ENCODE measurements at places on chromosomes 3 and 15.
A peak's percentile ranks its signal among the peaks of the same experiment; 100 is the strongest.

GRCh38 chr3:95387242-95388021 lies 1324.6 kb downstream of the NSUN3 start:
- DNase-seq: no peak

DNA sequence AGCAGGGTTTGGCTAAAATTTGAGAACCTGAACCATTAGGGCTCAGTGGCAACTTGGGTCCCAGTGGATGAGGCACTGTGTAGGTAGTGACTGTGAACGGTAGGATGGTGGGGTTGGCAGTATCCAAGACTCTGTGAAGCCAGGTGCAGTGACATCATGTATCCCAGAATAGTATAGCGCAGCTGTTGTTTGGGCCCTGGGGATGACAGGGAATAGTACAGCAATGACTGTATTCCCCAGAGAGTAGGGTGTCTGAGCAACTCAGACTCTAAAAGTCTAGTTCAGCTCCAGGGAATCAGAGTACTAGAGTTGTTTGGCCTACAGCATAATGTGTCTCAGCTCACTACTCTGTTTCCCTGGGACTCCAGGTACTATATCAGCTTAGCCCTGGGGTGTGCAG lies 20.7 kb upstream of the PPP2R3A start:
- DNase-seq: no peak

GRCh38 chr15:98805434-98806274 lies 157.3 kb downstream of the IGF1R start:
- no peak for DNase-seq

DNA sequence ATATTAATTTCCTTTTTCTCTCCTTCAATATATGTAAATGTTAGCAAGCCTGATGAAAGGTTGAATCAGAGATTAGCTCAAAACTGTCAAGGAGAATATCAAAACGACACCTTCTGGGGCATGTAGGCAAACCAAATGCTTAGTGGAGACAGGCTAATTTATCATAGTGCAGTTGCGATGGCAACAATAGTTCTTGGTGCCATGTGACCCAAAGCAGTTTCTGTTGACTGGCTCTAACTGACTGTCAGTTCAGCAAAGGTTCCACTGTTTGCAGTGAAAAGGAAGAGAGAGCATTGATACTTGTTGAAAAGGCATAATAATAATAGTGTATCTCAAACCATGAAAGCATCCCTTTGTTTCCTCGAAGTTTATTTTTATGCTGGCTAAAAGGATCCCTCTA lies 513.9 kb downstream of the NLGN1 start:
- DNase-seq: no peak

- no peak for DNase-seq
These were observed 214.8 kb upstream of the ST8SIA2 start for GRCh38 chr15:92178911-92179310.

- no peak for DNase-seq
These were observed 12.8 kb upstream of the FAM98B start for GRCh38 chr15:38441130-38441519.

DNA sequence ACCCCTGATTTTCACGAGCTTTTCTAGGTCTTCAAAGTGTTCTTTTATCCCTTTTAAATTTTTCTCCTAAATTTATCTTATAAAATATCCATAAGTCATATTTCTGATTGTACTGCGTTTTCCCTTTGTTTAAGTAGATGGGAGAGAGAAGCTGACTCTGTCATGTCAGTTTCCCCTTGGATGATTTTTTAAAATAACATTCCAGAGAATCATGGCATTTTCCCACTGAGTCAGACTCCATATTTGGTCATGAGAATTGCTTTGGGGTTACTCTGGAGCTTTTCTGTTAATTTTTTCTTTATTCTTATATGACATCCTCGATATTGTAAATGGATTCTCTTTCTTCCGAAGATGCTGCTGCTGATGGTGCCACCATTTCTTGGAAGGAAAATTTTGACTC lies 28.6 kb upstream of the UMPS start:
- no peak for DNase-seq

- no peak for DNase-seq
These were observed 17.9 kb downstream of the IL12A start for GRCh38 chr3:160006282-160007163.

- DNase-seq: no peak
These were observed 149.4 kb downstream of the CFAP20DC start for GRCh38 chr3:58900386-58900785.

- DNase-seq: no peak
These were observed 111.1 kb downstream of the FBXL22 start for GRCh38 chr15:63708126-63708772.

GRCh38 chr3:141412087-141412935 lies 44.0 kb downstream of the ZBTB38 start:
- no peak for DNase-seq

GRCh38 chr3:4290272-4290893 lies 12.8 kb upstream of the SETMAR start:
- no peak for DNase-seq

GRCh38 chr3:186882881-186883685 lies 40.6 kb downstream of the ADIPOQ start:
- DNase-seq: peak; percentile 17

GRCh38 chr3:100928638-100929428 lies 64.4 kb downstream of the ABI3BP start:
- DNase-seq: no peak

DNA sequence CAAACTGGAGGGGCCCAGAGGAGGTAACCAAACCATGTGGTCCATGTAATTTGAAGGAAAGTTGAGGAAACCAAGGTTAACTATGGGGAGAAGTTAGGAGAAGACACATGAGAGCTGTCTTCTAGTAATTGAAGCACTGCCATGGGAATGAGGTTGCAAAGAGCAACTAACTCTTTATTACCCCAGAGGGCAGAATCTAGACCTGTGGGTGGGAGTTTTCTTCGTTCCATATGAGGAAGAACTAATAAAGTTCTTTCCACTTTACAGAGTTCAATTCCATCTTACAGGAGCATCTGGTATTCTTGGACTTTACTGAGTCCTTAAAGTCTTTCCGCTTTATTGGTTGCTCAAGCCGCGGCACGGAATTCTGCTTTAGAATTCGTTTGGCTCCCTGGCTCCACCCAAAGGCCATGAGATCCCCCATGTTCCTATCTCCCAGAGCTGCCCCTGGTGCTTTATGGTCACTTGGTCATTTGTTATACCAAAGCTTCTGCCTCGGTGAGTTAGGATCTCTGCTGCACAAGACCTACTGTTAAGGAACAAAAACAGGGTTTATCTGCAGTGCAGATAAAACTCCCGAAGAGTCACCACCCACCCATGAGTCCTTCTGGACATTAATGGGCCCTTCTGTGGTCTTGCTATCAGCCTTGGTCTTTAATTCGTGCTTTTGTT lies 89.5 kb upstream of the UMPS start:
- DNase-seq: no peak

DNA sequence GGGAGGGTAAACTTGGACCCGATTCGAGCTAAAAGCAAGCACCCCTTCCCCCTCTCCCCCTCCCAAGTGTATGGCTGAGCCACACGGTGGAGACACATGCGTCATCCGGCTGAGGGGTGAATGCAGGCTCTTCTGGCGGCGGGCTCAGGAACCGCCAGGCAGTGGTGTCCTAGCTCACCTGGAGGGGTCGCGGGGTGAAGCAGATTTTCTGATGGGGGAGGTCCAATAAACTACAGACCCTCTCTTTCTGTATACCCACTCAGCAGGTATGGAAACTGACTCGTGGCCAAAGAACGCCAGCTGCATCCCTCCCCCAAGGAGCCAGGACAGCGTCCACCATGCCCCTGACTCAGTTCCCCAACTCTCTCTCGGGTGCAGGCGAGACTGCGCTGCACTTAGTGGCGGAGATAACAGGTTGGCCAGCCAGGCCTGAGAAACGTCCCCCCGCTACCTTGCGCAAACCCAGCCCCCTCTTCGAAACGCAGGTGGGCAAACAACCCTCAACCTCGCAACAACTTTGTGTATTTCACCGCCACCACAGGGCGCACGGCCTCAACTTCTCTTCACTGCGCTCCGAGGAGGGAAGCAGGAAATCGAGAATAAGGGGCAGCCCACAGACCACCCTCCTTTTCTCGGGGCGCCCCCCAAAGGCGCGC lies 1.3 kb downstream of the MAGI1 start:
- DNase-seq: no peak

GRCh38 chr3:185070491-185071286 lies 82.2 kb downstream of the C3orf70 start:
- no peak for DNase-seq

- DNase-seq: no peak
These were observed 141.7 kb downstream of the LRRK1 start for GRCh38 chr15:101060576-101061551.
